Subcutaneous preadipocyte (primary cell): ENCODE measurements at places on chromosomes 2 and 18. TPM values are rescaled to one million over a fixed set of nuclear protein-coding genes. Genes with fewer than 3 reads are reported as not detected.

The DUSP2 gene
- 0.37 and 0.78 TPM in 2 replicates for total RNA-seq

The BMP10 gene
- total RNA-seq, result under 0.01 TPM in 1 of 2 replicates, not detected in the other

The PTPRM gene
- 68.7 and 70.0 TPM in 2 replicates for total RNA-seq

The COX7A2L gene
- 147 and 160 TPM in 2 replicates for total RNA-seq

The CYS1 gene
- 0.20 and 0.37 TPM in 2 replicates for total RNA-seq

The OSBPL6 gene
- total RNA-seq, result 2.2 and 4.1 TPM in 2 replicates

The NEB gene
- 0.20 and 0.73 TPM in 2 replicates for total RNA-seq

The EFHD1 gene
- total RNA-seq, result not detected in 2 replicates

The BOLL gene
- not detected in 2 replicates for total RNA-seq

The AKAIN1 gene
- total RNA-seq, result not detected in 2 replicates

The ATP8B1 gene
- 30.1 and 43.2 TPM in 2 replicates for total RNA-seq

The CPO gene
- under 0.01 and 0.20 TPM in 2 replicates for total RNA-seq
